ENCODE measurements at places on chromosomes 1 and 21.

GRCh38 chr1:202723708-202724107, 13.5 kb upstream of the SYT2 start:
- DNase-seq: no peak

DNA sequence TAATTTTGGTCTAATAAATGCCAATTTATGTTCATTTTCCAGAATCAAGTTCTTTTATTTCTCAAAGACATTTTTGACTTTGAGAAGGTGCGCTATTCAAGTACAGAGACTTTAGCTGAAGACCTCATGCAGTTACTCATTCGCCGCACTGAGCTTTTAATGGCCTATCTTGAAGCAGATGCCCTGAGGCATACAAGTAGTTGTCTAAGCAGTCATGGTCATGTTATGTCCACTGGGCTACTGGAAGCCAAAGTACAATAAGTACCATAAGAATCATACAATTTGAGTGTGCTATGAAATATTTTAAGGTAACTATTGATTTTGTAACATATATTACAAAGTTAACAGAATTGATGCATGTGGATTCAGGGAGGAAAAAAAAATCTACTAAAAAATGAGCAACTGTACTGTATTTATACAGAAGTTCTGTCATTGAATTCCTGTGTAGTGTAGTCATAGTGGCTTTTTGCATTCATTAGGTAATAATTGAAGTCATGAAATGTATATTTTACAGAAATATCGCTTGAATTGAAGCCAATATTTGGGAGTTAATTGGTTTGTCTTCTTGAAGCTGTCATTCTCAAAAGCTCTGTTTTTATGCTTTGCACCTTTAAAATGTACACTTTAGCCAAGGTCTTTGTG, 13.5 kb upstream of the NEXN start:
- DNase-seq: no peak

GRCh38 chr1:56719171-56719570, 74.1 kb downstream of the PRKAA2 start:
- no peak for DNase-seq

- no peak for DNase-seq
These were observed 64.1 kb downstream of the MAN1C1 start for GRCh38 chr1:25680701-25681100.

GRCh38 chr1:30759718-30760281, 2.2 kb upstream of the LAPTM5 start:
- no peak for DNase-seq

GRCh38 chr1:77370161-77370560, 88.3 kb downstream of the AK5 start:
- no peak for DNase-seq

GRCh38 chr1:62058956-62059355, 135.7 kb upstream of the L1TD1 start:
- no peak for DNase-seq

DNA sequence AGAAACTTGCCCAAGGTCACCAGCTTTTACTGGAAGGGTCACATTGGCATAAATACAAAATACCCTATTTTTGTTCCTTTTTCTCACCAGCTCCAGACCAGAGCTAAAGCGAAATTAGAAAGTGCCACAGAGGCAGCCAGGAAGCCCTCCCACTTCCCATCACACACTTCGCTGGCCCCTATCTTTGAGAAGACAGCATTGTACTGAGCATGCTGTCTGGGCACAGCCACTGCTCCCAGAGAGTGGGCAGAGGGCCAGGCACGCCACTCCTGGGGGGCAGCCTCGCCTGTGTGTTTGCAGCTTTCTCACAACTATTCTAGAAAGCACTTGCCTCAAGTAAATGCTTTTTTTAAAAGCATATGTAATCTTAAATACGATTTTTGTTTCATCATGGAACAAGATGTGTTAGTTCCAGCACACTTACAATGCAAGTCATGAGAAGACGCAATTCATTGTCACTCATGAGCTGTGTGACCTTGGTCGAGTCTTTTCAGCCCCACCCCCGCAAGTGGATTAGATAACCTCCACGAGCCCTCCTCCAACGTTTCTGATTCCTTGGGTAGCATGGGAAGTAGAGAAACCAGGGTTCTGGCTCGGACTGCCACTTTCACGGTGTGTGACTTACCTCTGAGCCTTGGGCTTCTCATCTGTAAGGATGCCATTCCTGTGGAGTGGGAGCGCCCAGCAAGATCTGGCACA, 25.7 kb upstream of the EPHA8 start:
- DNase-seq: no peak

- no peak for DNase-seq
These were observed 257.7 kb upstream of the SGIP1 start for GRCh38 chr1:66276218-66276617.

GRCh38 chr1:85135392-85135798, 65.4 kb downstream of the SYDE2 start:
- DNase-seq: no peak

GRCh38 chr1:118155106-118155505, 29.9 kb downstream of the SPAG17 start:
- no peak for DNase-seq

DNA sequence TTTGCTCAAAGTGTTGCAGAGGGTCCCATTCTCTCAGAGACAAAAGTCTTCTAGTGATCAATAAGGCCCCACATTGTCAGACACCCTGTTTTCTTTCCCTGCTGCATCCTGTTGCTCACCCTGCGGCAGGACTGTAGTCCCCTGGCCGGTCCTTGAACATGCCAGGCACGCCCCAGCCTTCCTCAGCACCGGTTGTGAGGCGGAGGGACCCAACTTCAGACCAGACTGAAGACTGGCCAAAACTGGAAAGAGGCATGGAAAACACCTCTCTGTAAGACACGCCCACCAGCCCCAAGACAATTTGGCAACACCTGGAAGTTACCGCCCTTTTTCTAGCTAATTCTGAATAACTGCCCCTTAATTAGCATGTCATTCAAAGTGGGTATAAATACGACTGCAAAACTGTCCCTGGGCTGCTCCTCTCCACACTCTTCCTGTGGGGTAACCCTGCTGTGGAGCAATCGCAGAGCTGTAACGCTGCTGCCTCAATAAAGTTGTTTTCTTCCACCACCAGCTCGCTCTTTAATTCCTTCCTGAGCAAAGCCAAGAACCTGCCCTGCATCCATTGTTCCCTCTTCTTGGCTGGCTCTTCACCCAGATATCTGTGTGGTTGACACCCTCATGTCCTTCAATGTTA, 23.8 kb downstream of the PLA2G2A start:
- no peak for DNase-seq

DNA sequence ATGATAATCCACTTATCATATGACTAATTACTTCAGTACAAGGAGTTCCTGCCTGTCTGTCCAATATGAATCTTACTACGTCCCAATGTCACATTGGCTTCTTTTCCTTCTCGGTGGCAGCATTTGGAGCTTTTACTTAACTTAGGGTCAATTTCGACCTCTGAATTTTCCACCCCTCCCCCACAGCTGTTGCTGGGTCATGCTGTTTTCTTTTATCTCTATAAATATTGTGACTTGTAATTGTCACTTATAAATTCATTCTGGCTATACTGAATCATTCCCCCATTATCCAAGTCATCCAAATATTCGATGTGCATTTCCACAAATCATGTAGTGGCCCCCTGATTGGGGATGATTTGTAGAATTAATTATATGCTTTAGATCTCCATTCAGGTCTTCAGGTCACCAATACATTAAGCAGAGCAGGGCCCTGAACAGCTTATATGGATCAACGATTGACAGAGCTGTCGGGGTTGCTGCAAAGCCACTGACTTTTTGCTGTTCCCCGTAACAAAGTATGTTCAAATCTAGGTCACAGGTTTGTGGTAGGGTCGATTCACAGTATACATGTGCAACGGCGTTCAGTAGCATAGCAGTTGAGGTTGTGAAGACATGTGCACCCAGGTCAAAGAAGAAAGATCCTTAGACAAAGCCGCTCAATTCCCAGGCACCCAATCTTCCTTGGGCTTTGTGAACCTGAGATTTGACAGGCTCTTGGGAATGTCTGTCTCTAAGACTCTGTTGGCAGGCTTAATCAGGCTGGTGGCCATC, 18.3 kb upstream of the RNU1-4 start:
- no peak for DNase-seq

DNA sequence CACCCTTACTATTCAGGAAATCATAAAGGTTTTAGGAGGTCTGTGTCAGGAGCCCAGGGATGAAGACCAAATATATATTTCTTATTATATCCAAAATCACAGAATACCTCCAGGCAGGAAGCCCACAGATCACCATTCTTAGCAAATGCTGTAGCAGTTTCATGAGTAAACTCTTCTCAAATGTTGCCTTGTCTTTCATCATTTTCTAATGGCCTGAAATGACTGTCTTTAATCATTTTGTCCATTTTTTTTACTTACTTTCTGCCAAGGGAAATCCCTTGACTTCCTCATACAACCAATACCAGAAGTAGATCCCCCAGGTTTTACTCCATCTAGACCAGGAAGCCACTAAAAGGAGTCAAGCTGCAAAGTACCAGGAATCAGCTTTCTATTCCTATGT, 32.4 kb downstream of the PSMG1 start:
- no peak for DNase-seq

- no peak for DNase-seq
These were observed 2.5 kb upstream of the CDKN2C start for GRCh38 chr1:50967416-50968157.

GRCh38 chr1:85334962-85335361, 58.5 kb upstream of the BCL10 start:
- DNase-seq: no peak

All from sciatic nerve (tissue), 2 donors.